Retinal pigment epithelial cell (primary cell): ENCODE measurements at places on chromosomes 5 and 9.

DNA sequence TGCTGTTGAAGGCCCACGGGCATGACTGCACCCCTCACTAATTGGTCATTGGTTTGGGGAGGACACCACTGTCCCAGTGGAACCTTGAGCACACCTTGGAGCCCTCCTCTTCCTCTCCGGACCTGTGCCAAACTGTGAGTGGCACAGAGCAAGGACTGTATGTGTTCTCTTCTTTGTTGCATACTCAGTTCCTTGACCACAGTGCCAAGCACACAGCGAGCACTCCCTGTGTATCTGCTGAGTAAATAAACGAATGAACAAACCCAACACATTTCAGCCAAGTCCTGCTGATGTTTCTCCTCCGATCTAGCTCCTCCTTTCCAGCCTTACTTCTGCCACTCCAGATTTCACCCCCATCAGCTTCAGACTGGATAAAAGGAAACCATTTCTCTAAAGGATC lies 2.7 kb upstream of the TRIM52 start:
- no peak for DNase-seq

- DNase-seq, result peak; percentile 18
Measured at GRCh38 chr5:96687812-96688453, 25.8 kb downstream of the CAST start.

GRCh38 chr5:40502736-40503135 lies 177.0 kb upstream of the PTGER4 start:
- DNase-seq, result no peak

DNA sequence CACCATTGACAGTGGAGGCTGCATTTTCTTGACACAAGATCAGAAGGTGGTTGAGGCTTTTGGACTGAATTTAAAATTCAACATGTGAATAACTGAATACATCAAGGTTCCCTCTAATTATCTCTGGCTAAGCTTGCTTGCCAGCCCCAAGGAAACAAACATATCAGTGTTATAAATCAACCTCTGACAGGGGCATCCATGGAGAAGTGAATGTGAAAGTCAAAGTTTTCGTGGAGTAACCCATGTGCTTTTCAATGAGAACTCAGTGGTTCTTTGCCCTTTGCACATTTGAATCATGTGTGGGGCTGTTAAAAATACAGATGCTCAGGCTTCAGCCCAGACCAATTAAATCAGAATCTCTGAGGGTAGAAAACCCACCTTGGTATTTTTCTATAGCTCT lies 128.9 kb downstream of the LRRC70 start:
- no peak for DNase-seq

DNA sequence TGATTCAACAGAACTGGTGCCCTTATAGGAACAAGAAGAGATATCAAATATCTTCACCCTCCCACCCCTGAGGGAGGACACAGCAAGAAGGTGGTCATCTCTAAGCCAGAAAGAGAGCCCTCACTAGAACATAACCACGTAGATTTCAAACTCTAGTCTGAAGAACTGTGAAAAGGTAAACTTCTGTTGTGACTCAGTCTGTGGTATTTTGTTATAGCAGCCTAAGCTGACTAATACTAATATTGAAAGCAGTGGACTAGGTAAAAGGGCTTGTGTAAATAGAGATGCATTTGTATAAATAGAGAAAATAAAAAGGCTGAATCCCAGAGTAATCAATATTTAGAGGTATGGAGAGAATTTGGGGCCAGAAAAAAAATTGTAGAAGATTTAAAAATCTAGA lies 157.6 kb upstream of the CCNH start:
- DNase-seq, result no peak

DNA sequence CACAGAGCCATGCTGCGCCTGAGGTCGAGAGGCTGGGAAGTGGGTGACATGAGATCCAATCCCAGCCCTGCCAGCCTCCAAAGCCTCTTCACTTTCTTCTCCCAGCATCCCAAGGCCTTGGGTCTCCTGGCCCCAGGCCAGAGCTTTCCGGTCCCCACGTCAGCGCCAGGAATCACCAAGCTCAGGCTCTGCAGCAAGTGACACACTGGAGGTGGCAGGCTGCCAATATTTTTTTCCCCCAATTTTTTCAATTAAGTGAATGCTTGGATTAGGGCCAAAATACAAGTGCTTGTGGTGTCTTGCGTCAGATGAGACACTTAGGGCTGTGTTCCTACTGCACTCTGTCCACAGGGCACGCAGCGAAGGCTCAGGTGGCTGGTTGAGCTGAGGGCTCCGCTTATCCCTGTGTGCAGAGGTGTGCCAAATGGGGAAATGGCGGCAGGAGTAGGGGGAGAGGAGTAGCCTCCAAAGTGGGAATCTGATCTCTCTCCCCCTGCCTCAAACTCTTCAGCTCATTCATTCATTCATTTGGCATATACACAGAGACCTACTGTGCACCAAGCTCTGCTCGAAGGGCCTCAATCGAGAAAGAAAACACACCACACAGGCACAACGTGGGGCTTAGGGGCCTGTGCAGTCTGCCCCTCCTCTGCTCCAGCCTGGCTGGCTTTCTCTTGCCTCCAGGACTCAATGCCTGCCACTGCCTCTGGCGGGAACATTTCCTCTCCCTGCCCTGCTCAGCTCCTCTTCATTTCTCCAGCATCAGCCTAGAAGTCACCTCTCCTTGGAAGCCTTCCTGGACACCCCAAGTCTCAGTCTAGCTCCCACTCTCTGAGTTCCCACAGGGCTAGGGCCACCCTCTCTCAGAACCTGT lies 16.6 kb downstream of the SH3PXD2B start:
- DNase-seq, result peak; percentile 95

GRCh38 chr9:130414910-130415746 lies 29.6 kb upstream of the ASS1 start:
- no peak for DNase-seq

- no peak for DNase-seq
Measured at GRCh38 chr9:14011799-14012560, 302.0 kb downstream of the NFIB start.

- no peak for DNase-seq
Measured at GRCh38 chr9:113599646-113600022, 136.1 kb downstream of the RGS3 start.
